ENCODE measurements at places on chromosomes 4 and X.
A peak's percentile ranks its signal among the peaks of the same experiment; 100 is the strongest.

DNA sequence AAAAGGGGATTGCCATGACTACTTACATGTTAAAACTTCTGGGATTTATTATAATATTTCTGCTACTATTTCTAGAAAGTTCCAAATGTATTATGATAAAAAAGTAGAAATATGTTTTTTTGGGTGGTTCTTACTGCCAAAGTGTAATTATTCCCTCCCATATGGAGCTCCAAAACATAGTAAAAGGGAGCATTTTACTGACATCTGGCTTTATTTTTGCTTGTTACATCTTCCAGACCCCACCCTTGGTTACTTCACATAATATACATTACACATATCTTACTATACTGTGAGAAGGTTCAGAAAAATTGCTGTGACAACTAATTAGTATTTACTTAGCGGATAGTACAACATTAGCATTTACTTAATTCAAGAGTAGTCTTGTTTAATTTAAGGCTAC lies 205.1 kb upstream of the TLL1 start:
- H3K27me3 ChIP-seq, result no peaks in the 10 kb centered on the region
- DNase-seq, result no peak
- H3K27ac ChIP-seq, result no peak overlapping the region
- H3K4me1 ChIP-seq, result no peaks in the 10 kb centered on the region
- H3K36me3 ChIP-seq, result no peaks in the 10 kb centered on the region
- H3K4me3 ChIP-seq, result no peak overlapping the region

GRCh38 chrX:67674741-67675140 lies 130.9 kb downstream of the AR start:
- no peak overlapping the region for H3K4me3 ChIP-seq
- H3K36me3 ChIP-seq, result no peaks in the 10 kb centered on the region
- no peak overlapping the region for H3K27ac ChIP-seq
- no peak for DNase-seq
- no peaks in the 10 kb centered on the region for H3K4me1 ChIP-seq

DNA sequence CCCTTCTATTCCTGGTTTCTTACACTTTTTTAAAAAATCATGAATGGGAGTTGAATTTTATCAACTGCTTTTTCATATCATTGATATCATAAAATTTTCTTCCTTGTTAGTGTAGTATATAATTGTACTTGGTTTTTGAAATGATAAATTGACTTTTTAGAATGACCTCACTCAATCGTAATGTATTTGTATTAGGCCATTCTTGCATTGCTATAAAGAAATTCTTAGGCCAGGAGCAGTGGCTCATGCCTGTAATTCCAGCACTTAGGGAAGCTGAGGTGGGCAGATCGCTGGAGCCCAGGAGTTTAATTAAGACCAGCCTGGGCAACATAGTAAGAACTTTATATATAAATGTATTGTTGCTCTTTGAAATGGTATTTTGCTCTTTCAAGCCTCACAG lies 6.3 kb downstream of the EXOC1 start:
- no peak overlapping the region for H3K4me3 ChIP-seq
- H3K27me3 ChIP-seq, result no peaks in the 10 kb centered on the region
- no peaks in the 10 kb centered on the region for H3K4me1 ChIP-seq
- peaks cover 55% of the 10 kb centered on the region for H3K36me3 ChIP-seq

- H3K27ac ChIP-seq, result no peak overlapping the region
- no peaks in the 10 kb centered on the region for H3K27me3 ChIP-seq
- no peak for DNase-seq
- H3K4me1 ChIP-seq, result peaks cover 4% of the 10 kb centered on the region
- H3K4me3 ChIP-seq, result no peak overlapping the region
These were observed 37.9 kb upstream of the OTUD4 start for GRCh38 chr4:145218251-145218650.

DNA sequence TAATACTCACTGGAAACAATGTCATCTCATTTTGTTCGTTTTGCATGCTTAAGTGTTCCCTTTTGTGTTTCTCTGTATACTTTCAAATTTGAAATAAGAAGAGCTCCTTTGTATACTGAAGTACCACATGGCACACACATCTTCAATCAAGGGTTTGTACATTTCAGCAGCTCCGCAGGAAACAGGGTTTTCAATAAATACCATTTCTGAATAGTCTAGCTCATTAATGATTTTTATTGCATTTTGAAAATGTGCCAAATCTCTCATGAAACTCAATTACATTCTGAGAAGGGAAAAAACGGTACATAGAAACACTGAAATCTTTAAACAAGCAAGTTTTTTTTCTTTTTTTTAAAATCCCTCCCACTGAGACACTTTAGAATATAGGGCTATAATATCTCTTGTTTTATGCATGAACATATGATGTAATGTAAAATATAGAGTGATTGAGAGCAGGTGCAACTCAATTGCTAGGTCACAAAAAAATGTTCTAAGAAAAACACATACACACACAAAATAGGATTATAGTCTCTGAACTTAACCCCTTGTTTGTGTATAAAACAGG lies 914.2 kb upstream of the PCDH7 start:
- H3K36me3 ChIP-seq, result no peaks in the 10 kb centered on the region
- DNase-seq, result no peak
- H3K4me3 ChIP-seq, result no peak overlapping the region
- H3K4me1 ChIP-seq, result no peaks in the 10 kb centered on the region
- H3K27ac ChIP-seq, result no peak overlapping the region

DNA sequence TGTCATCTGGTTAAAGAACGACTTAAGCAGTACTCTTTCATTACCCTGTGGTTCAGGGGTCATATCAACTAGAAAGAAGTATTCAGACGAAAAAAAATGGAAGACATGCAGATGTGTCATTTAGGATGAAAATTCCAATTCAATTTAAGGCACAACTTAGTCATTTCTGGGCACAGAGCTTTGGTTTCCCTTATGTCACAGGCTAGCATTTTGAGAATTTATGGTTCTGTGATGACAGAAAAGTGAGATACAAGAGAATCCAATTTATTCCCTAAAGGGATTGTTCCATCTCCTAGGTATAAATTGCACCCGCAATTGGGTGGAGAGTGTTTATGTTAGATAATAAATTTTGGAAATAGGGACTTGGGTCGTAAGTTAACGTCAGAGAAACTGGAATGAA lies 306.6 kb downstream of the STK32B start:
- no peak for DNase-seq
- no peaks in the 10 kb centered on the region for H3K4me1 ChIP-seq
- H3K4me3 ChIP-seq, result no peak overlapping the region
- H3K27ac ChIP-seq, result no peak overlapping the region
- no peaks in the 10 kb centered on the region for H3K27me3 ChIP-seq

DNA sequence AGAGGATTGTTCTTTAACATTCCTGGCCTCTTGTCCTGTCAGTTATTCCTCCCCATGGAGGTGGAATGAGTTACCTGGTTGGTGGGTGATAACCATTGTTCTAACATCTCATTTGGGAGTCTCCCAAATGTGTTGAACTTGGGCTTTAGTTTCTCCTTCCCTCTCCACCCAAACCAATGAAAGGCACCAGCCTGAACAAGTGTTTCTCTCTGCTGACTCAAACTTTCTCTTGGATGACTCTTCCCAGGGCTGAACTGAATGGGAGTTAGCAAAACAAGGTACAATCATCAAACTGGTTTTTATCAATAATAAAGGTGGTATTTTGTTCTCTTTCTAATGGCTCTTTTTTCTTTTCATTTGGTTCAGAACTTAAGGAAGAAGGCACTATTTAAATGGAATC lies 2.7 kb downstream of the DYNLT3 start:
- DNase-seq, result no peak
- H3K27ac ChIP-seq, result no peak overlapping the region
- H3K4me3 ChIP-seq, result no peak overlapping the region
- no peaks in the 10 kb centered on the region for H3K4me1 ChIP-seq
- no peaks in the 10 kb centered on the region for H3K36me3 ChIP-seq

GRCh38 chrX:154380153-154380552 lies 1.1 kb downstream of the EMD start:
- H3K4me3 ChIP-seq, result peak overlapping the region; percentile 95
- no peak for DNase-seq
- no peaks in the 10 kb centered on the region for H3K27me3 ChIP-seq
- no peak overlapping the region for H3K27ac ChIP-seq

- no peaks in the 10 kb centered on the region for H3K36me3 ChIP-seq
- peaks cover 7% of the 10 kb centered on the region for H3K27me3 ChIP-seq
- no peaks in the 10 kb centered on the region for H3K4me1 ChIP-seq
- no peak overlapping the region for H3K27ac ChIP-seq
These were observed 7.6 kb downstream of the CITED1 start for GRCh38 chrX:72297953-72298730.

- H3K27me3 ChIP-seq, result no peaks in the 10 kb centered on the region
- H3K27ac ChIP-seq, result no peak overlapping the region
- DNase-seq, result no peak
- H3K4me1 ChIP-seq, result no peaks in the 10 kb centered on the region
- H3K36me3 ChIP-seq, result peaks cover 98% of the 10 kb centered on the region
- H3K4me3 ChIP-seq, result no peak overlapping the region
These were observed 52.9 kb downstream of the CRMP1 start for GRCh38 chr4:5839751-5840674.

DNA sequence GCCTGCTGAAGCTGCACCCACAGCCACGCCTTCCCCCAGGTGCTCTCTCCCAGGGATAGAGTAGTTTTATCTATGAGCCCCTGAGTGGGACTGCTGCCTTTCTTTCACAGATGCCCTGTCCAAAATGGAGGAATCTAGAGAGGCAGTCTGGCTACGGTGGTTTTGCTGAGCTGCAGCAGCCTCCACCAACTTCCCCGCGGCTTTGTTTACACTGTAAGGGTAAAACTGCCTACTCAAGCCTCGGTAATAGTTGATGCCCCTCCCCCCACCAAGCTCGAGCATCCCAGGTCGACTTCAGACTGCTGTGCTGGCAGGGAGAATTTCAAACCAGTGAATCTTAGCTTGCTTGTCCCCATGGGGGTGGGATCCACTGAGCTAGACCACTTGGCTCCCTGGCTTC lies 84.5 kb downstream of the PRKG2 start:
- no peaks in the 10 kb centered on the region for H3K36me3 ChIP-seq
- no peaks in the 10 kb centered on the region for H3K4me1 ChIP-seq
- DNase-seq, result no peak
- H3K4me3 ChIP-seq, result no peak overlapping the region

- no peaks in the 10 kb centered on the region for H3K4me1 ChIP-seq
- DNase-seq, result no peak
- no peaks in the 10 kb centered on the region for H3K27me3 ChIP-seq
- H3K4me3 ChIP-seq, result no peak overlapping the region
- H3K36me3 ChIP-seq, result no peaks in the 10 kb centered on the region
- no peak overlapping the region for H3K27ac ChIP-seq
These were observed 41.6 kb upstream of the ACSL4 start for GRCh38 chrX:109774706-109775105.

DNA sequence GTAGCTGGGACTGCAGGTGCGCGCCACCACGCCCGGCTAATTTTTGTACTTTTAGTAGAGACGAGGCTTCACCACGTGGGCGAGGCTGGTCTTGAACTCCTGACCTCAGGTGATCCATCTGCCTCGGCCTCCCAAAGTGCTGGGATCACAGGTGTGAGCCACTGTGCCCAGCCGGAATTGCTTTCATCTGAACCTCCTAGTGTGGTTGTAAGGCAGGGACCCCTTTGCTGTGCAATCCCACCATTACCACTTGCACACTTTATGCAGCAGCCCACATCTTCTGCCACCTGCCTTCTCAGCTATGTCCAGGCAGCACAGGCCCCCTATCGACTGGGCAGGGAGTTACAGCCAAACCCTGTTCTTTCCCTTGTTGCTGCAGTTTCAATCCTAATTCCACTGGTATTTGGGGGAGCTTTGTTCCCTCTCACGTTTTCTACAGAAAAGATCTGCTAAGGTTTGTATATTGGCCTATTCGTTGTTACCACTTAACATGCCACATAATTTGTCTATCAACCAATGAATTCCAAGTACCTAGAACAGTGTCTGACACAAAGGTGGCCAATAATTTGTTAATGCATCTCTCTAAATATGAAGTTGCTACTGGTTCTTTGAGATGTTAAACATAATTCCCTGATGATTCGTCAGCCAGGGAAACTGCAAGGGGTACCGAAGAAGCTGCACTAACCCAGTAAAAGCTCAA lies 6.5 kb downstream of the RPL39 start:
- peaks cover 10% of the 10 kb centered on the region for H3K36me3 ChIP-seq
- H3K27ac ChIP-seq, result no peak overlapping the region
- no peaks in the 10 kb centered on the region for H3K27me3 ChIP-seq
- peaks cover 2% of the 10 kb centered on the region for H3K4me1 ChIP-seq
- no peak for DNase-seq
- no peak overlapping the region for H3K4me3 ChIP-seq

DNA sequence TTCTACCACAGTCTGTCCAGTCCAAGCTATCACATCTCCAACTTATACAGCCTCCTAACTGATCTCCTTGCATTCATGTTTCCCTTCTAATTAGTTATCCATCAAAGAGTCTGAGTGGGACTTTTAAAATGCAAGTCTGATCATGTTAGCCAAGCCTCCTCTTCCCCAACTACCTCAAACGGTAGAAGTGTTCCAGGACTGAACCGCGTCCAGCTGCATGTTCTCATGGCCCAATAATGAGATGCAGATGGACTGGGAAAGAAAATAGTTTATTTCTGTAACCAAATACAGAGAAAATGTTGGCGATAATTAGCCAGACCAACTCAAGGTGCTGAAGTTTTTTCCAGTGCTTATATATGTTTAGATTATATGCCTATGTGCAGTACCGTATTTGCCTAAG lies 46.6 kb upstream of the PPP1R2C start:
- H3K27me3 ChIP-seq, result no peaks in the 10 kb centered on the region
- no peaks in the 10 kb centered on the region for H3K4me1 ChIP-seq
- H3K27ac ChIP-seq, result no peak overlapping the region
- H3K4me3 ChIP-seq, result no peak overlapping the region
- no peaks in the 10 kb centered on the region for H3K36me3 ChIP-seq
- no peak for DNase-seq

GRCh38 chr4:181688872-181689271 lies 554.3 kb upstream of the TENM3 start:
- H3K27me3 ChIP-seq, result no peaks in the 10 kb centered on the region
- H3K4me3 ChIP-seq, result no peak overlapping the region
- no peak for DNase-seq

- no peak overlapping the region for H3K4me3 ChIP-seq
- no peaks in the 10 kb centered on the region for H3K27me3 ChIP-seq
- no peaks in the 10 kb centered on the region for H3K36me3 ChIP-seq
- DNase-seq, result no peak
- no peaks in the 10 kb centered on the region for H3K4me1 ChIP-seq
- H3K27ac ChIP-seq, result no peak overlapping the region
These were observed 3.4 kb downstream of the GPRASP1 start for GRCh38 chrX:102654696-102655095.

DNA sequence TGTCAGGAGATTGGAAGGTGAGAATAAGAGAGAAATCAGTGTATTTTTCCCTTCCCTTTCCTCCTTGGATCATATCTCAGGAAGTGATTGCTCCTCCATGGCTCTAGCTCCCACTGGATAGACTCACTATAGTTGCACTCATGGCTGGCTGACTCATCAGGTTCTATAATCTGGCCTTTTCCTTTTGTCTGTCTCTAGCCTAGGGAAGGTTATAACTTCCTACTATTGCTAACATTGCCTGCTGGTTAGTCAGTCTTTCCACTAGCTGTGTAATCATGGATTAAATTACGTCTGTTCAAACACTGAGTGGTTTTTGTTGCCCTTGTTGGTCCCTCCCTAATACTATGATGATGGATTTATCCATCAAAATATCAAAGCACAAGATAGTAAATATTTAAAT lies 195.5 kb upstream of the VEGFC start:
- no peaks in the 10 kb centered on the region for H3K27me3 ChIP-seq
- no peak overlapping the region for H3K4me3 ChIP-seq
- no peaks in the 10 kb centered on the region for H3K36me3 ChIP-seq
